Activated CD4-positive, alpha-beta T cell treated with anti-CD3 and anti-CD28 coated beads, Interleukin-2, amount 50 U/mL, for 1 hour (primary cell): ENCODE measurements at places on chromosomes 1 and 21.

DNA sequence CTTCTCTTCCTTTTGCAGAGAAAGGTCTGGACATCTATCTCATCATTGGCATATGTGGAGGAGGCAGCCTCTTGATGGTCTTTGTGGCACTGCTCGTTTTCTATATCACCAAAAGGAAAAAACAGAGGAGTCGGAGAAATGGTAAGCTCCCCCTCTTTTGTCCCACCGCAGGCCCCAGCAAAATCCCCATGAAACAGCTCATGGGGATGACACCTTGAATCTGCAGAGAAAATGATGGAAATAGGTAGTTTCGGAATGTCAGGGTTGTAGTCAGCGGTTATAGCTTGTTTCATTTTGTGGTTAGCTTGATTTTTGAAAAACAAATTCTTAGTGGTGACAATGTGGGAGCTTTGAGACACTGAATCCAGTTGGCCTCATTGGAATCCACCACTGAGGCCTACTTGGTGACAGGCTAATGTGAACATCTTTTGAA is 10.3 kb downstream of the CD2 start:
- no peak for DNase-seq

- DNase-seq: no peak
These were observed 21.5 kb downstream of the OLIG2 start for GRCh38 chr21:33047231-33047630.

DNA sequence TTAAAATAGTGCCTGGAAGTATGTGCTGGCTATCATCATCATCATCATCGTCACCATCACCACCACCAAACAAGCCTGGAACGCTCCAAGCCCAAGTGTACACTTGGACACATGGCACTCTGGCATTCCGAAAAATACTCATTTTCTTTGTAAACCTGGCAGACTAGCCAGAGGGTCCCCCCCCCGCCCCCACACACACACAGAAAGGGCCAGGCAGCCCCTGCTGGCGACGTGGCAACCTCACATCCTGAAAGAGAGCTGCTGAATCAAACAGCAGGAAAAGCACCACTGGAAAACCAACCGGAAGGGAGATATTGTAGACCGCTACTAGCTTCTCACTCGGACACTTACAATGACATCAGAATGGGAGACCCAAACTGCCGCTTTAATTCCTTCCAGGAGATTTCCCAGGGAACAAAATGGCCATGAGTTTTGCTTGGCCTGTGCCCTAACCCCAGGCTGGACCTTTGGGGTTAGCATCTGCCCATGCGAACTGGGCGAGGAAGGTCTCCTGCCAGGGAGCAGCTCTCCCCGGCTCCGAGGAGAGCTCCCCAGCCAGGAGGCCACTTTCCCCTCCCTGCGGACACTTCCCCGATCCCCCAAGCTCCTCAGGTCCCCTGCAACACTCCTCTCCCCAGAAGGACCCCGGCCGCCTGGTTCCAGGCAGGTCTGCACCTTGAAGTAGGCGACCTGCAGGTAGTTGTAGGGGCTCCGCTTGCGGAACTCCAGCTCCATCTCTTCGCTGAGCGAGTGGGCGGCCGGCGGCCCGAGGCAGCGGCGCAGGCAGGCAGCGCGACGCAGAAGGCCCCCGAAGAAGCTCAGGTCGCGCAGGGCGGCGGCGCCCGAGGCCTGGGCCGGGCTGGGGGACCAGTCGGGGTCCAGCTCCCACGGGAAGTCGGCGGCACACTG is 742 bp downstream of the P3H1 start:
- DNase-seq: peak; percentile 19

GRCh38 chr1:110477041-110477440 is 26.1 kb downstream of the PROK1 start:
- no peak for DNase-seq

- DNase-seq: no peak
These were observed 100.8 kb upstream of the RNPC3 start for GRCh38 chr1:103424650-103425049.

DNA sequence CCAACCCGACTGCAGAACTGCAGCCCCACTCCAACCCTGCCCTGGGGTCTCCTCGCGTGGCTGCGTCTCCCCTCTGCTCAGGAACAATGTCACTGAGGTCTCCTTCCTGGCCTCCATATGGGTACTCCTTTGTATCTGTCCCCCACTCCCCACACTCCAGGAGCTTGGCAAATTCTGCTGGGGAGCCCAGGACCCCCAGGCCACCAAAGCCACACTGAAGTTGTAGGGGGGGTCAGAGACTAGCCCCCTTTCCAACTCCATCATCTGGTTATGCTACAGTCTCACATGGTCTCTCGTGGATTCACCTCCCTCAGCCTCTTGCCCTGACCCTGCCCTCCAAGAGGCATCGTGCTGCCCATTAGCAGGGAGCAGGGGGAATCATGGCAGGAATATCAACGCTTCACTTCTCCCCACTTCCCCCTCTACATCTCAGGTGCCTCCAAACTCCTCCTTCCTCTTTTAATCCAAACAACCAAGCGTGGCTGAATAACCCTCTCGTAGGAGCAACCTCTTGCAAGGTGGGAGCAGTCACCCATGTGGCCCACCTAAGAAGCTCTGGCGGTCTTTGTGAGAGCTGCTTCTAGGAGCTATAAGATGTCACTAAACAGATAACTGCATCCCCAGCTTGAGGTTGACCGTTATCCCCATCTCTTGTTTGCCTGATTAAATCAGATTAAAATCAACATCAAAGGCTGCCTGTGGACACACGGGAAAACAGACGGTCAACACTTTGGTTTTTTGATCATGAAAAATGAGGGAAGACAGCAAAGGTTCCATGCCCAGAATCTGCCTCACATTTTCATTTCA is 86.4 kb downstream of the MIS18A start:
- DNase-seq: no peak

GRCh38 chr1:9406111-9406510 is 113.4 kb downstream of the SPSB1 start:
- no peak for DNase-seq

- no peak for DNase-seq
These were observed 39.6 kb upstream of the ITPKB start for GRCh38 chr1:226778657-226779058.

DNA sequence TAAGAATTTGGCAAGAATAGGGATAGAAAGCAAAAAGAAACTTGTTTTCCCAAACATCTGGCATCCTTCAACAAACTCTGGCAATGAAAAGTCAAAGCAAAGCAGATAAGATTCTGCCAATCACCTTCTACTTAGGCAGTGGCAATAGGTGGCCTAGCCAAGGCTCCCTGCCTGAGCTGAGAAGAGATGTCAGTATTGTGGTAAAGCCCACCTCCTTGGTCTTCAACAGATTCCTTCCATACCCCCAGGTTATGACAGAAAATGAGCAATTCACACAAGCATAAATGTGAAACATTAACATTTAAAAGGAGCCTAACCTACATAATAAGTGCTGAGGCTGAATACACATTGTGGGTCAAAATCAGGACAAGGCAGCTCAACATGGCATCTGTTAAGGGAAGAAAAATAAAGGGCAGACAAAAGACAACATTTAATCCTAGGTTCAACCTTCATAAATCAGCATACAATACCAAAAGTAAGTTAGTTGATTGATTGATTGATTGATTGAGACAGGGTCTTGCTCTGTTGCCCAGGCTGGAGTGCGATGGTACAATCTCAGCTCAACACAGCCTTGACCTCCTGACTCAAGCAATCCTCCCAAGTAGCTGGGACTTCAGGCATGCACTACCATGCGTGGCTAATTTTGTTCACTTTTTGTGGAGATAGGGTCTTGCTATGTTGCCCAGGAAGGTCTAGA is 123.1 kb downstream of the AKT3 start:
- DNase-seq: no peak

DNA sequence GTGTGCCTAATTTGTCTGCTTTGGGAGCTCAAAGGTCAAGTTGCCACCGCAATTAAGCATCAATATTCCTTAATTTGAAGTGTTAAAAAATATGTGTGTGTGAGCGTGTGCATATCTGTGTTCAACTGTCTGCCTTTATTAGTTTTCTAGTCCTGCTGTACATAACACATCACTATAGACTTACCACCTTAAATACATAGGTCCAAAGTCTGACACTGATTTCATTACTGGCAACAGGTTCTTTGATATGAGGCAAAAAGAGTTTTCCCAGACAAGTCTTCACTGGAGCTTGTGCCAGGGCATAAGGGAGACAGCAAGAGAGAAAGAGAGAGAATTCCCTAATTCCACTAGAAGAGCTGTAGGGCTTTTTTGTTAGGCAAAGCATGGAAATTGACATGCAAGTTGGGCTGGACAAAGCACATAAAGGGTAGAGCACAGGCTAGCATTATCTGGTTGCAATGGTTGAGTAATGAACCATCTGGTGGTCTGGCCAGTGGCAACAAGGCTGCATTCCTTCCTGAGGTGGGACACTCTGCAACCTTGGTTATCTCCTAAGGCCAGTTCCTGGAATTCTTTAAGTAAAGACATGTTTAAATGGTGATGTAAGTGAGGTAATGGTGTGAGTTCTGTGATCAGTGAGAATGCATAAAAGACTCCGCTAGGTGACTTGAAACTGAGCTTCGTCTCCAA is 457.2 kb upstream of the ADAMTS5 start:
- no peak for DNase-seq

GRCh38 chr1:55400508-55400907 is 185.3 kb upstream of the USP24 start:
- DNase-seq: no peak
